ENCODE measurements at places on chromosomes 5 and 9.

- DNase-seq = no peak
Measured at GRCh38 chr5:150184990-150185912, 4.6 kb upstream of the SLC6A7 start.

DNA sequence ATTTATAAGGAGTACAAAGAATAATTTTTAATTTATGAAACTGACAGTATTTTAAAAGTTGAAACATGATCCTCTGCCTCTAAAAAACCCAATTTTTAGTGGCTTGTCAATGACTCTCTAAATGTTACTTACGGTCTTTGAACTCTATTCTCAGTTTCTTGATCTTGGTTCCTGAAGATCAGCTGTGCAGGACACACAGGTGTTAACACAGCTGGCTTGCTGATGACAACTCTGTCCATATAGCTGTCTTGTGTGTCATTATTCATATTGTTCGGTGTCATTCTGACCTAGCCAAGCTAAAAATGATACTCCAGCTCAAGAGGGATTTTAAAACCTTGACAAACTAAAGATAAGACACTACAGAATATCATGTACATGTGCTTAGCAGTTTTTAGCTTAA is 314.5 kb downstream of the CCDC171 start:
- DNase-seq = no peak

GRCh38 chr5:2888520-2889060 is 137.1 kb upstream of the IRX2 start:
- DNase-seq = no peak

DNA sequence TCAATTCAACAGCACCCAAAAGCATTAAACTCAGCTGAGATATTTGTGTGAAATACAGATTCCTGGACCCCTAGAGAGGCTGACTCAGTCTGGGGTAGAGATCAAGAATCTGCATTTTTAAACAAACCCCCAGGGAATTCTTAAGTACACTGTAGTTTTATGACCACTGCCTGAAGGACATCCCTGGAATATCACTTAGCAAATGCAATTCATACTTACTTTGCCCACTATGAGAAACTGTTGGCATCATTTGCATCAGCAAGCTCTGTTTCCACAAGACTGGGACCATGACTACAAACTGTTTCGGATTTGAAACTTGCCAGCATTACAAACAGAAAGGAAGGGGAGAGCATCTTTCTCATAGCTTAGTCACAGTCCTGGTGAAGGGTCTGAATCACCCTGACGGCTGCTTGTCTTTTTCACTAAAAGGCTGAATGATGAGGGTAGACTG is 63.7 kb downstream of the MLLT3 start:
- DNase-seq = no peak

DNA sequence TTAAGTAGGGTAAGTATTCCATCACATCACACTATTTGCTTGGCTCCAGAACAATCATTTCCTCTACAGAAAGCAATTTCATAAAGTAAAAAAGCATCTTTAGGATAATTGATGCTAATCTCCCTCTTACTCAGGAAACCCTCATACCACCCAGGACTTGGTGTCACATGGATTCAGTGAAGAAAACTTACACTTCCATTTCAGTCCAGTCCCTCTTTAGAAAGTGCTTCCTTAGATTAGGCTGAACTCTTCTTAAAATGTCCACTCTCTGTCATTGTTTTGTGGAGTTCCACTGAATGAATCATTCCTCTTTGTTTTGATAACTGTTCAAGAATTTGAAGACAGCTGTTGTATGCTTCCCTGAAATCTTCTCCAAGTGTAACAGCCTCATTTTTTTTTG is 144.0 kb upstream of the ZNF462 start:
- no peak for DNase-seq

DNA sequence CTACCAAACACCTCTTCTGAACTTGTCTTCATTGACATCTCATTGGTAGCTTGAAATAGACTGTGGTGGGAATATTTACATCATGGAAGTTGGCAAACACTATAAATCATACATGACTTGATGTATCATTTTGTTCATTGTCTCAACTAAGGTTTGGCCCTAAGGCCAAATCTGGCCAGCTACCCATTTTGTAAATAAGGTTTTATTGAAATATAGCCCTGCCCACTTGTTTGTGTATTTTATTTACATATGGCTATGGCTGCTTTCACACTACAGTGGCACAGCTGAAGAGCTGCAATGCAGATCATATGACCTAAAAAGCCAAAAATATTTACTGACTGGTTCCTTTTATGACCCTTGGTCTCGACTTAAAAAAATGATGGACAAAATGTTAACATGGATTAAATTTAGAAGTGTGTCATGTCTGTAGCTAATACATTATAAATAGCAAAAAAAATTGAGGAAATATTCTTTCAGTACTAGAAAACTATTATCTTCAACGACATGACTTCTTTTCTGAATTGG is 22.1 kb downstream of the FAM240B start:
- no peak for DNase-seq

GRCh38 chr5:119309326-119309725 is 46.5 kb upstream of the TNFAIP8 start:
- DNase-seq = no peak

GRCh38 chr9:71001780-71002386 is 119.5 kb downstream of the TRPM3 start:
- no peak for DNase-seq

- DNase-seq = no peak
Measured at GRCh38 chr5:147388184-147389108, 121.4 kb downstream of the DPYSL3 start.

- no peak for DNase-seq
Measured at GRCh38 chr5:68406767-68407241, 191.2 kb downstream of the PIK3R1 start.

DNA sequence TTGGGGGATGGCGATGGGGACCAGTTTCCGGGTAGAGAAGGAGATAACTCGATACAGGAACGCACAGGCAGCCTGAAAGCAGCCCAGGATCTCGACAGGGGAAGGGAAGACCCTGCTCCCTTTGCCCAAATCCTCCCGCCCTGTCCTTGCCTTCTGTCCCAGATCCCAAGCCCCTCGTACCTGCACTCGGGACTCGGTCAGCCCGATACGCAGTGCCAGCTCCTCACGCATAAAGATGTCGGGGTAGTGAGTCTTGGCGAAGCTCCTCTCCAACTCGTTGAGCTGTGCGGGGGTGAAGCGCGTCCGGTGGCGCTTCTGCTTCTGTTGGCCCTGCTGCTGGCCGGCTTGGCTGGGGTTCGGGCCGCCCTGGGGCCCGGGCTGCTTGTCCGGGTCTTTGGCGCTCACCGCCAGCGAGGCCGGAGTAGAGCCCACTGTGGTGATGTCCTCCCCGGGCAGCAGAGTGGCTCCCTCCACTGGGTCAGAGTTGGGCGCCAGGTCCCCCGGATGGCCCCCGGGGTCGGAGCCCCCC is 1.8 kb downstream of the OTP start:
- no peak for DNase-seq

DNA sequence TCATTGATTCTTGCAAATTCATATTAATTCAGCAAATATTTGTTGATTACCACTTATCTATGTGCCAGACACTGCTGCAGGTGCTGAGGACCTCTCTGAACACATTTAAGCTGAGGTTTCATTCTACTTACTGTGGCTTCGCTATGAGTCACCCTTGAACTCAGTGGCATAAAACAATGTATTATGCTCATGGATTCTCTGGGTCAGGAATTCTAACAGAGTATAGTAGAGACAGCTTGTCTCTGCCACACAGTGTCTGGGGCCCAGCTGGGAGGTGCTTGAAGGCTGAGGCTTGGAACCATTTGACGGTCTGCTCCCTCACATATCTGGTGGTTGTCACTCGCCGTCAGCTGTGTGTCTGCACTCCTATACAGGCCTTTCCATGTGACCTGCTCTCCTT is 124.3 kb upstream of the NR3C1 start:
- DNase-seq = no peak

DNA sequence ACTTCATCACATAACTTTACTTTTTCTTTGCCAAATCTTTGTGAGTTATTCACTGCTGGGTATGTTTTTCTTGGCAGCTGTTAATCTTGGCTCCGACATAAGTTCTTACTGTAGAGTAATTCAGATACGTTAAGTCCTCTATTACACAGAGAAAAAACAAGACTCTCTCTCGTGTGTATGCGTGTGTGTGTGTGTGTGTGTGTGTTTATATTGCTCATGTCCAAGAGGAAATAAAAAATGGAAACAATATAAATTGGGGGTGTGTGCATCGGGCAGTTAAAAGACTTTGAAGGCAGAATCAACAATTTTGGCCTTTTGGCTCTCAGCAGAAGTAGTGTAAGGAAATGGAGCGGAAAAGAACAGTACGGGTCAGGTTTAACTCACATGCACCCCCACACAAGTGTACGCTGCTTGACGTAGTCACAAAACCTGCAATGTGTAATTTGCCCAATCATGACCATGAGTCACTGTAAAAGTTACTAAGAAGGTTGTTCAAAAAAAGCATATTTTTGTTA is 67.2 kb upstream of the IFNE start:
- no peak for DNase-seq

DNA sequence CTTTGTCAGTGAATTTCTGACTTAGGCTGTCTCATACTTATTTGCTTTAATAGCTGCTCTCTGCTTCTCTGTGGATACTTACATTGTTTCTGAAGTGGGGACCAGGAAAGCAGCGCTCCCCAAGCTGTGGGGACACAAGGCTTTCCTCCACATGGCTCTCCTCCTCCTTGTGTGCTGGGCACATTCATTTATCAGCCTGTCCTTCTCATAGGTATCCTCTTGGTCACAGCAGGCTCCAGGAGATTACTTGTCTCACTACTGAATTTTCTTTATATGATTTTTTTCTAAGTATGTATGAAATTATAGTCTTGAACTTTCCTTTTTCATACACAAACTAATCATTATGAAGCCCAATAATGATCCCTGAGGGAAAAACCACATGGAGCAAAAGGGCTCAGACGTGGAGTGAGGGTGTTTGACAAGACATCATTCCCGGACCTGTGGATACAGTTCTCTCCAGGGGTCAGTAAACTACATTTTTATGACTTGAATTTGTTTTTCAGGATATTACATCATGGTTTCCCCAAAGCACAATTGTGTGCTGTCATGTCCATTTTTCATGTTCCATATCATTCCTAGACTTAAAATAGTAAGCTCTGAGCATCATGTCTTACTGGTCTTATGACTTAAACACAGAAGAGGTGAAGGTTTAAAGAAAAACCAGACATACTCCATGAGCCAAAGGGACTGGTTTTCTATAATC is 234.5 kb downstream of the PCSK1 start:
- no peak for DNase-seq

DNA sequence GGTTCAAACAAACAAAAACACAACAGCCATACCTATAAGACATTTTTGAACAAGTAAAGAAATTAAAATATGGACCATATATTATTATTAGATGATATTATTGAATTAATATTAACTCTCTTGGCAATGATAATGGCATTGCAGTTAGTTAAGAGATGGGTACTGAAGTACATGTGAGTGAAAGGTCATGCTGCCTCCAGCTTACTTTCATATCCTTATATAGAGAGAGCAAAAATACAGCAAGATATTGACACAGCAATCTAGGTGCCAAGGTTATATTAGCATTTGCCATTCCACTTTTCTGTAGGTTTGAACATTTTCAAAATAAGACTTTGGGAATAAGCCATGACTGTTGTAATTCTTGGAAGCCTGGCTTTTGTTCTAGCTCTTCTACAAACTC is 6.1 kb downstream of the TNFSF8 start:
- no peak for DNase-seq

DNA sequence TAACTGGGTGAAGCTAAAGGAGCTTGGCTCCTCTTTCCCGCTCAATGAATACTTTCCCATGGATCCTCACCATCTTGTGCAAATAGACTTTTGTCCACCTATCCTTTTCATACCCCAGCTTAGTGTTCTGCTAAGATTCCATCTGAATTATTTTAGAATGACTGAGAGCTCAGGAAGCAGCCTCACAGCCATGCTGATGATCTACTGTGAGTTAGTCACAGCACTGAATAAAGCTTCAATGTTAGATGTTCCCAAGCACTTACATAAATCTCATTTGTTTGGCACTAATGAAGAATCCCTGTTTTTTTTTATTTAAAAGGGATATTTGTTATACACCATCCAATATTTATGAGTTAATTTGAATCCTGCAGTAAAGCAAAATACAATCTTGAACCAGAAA is 317.6 kb upstream of the TRPC7 start:
- no peak for DNase-seq

DNA sequence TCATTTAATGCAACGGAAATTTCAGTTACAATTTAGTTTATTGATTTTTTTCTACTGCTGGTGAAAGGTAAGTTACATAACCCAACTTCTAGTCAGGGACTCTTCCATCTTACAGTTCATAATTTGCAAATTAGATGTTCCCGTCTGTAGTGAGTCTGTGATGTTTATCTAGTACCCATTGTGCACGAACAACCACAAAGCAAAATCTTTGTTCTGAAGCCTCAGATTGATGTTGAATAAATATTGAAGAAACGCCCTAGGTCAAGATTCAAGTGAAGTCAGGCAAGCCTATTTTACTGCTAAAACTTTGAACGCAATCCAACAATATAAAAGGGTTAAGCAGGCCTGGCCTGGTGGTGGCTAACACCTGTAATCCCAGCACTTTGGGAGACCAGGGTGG is 43.1 kb downstream of the BASP1 start:
- DNase-seq = no peak

GRCh38 chr5:135029477-135030122 is 4.4 kb downstream of the PITX1 start:
- no peak for DNase-seq

GRCh38 chr9:14221558-14221957 is 92.4 kb downstream of the NFIB start:
- no peak for DNase-seq

DNA sequence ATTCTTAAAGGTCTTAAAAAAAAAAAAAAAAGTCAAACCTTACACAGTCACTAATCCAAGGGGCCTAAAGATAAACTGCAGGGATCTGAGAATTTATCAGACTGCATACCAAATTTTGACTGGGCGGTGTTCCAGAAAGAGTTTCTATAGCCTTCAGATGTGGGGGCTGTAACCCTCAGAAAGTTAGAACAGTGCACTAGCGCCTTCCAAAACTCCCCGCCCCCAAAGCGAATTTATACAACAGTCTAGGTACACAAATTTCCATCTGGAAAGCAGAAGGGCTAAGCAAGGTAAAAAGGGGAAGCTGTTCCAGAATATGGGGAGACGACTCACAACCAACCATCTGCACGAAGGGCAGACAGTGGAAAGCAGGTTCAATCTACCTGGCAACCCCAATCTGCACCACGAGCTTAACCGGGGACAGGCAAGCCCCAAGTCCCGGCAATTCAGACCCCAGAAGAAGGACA is 813 bp downstream of the ERMP1 start:
- DNase-seq = no peak

DNA sequence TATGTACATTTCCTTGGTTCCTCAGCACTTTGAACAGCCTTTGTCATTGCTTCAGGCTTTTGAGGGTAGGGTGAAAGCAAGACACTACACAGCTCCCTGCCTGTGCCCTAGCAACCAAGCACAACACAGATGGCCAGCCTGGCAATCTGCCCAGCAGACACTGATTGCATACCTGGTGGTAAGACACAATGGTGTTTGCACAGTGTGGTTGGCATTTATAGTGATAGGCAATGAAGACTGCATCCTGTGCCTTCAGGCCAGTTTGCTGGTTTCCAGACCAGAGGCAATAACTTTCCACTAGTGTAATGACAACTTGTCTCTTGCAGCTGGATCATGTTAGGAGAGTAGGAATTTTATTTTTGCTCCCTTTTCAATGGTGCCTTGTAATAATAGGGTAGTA is 144.5 kb upstream of the TNC start:
- DNase-seq = no peak
